ENCODE measurements at places on chromosomes 4 and X. TPM values are rescaled to one million over a fixed set of nuclear protein-coding genes. Genes with fewer than 3 reads are reported as not detected.
A peak's percentile ranks its signal among the peaks of the same experiment; 100 is the strongest.

- H3K4me1 ChIP-seq: peaks cover 82% of the 10 kb centered on the region
- no peaks in the 10 kb centered on the region for H3K27me3 ChIP-seq
- peak overlapping the region; percentile 95 for H3K27ac ChIP-seq
Measured at GRCh38 chrX:13094828-13095341, 50.5 kb upstream of the FAM9C start.

GRCh38 chr4:163591614-163592020 is 97.1 kb downstream of the TMA16 start:
- H3K27me3 ChIP-seq: no peaks in the 10 kb centered on the region
- DNase-seq: no peak
- no peak overlapping the region for H3K4me3 ChIP-seq
- no peak overlapping the region for H3K27ac ChIP-seq
- H3K4me1 ChIP-seq: no peaks in the 10 kb centered on the region

DNA sequence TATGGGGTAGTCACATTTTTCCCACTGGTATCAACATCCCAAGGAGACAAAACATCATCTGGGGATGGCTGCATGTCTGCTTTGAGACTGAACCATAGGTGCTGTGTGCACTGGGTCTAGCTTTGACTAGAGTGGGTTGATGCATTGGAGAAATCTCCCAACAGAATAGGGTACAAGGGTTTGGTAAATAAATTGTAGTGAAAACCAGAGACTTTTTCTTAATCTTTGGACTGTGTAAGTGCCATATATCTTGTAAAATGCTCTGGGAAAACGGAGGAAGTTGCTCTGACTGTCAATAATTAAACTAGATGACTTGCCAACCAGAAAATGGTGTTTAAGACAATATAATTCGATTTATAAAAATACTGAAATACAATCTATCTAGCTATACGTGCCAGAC is 1064.0 kb upstream of the SLIT2 start:
- DNase-seq: no peak
- H3K4me3 ChIP-seq: no peak overlapping the region
- H3K4me1 ChIP-seq: no peaks in the 10 kb centered on the region
- H3K27me3 ChIP-seq: no peaks in the 10 kb centered on the region
- H3K27ac ChIP-seq: no peak overlapping the region

DNA sequence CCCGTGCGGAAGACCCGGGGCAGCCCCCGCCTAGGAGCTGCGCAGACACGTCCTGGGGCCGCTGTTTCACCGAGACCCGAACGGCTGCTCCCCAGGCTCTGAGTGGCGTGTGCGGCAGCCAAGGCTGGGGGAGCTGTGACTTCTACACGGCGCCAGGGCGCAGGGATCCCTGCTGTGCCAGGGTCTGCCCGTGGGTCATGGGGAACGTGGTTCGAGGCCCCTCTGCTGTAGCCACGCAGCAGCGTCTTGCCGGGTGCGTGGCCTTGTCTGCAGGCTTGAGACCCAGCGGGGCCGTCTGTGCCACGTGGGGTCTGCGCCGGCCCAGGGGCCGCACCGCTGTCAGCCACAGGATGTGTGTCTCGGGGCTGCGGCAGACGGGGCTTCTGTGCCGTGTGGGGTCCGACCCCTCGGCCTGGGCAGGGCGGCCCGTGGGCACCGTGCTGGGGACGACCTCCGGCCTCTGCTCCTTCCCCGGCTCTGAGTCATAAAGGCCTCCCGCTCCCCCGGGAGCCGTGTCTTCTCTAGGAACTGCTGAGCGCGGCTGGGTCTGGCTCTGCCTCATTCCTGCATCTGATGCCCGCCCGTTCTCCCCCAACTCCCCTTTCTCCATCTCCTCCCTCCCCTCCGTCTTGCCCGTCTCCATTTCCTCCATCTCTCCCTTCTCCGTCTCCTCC is 12.7 kb upstream of the GTPBP6 start:
- H3K4me3 ChIP-seq: no peak overlapping the region
- H3K4me1 ChIP-seq: peaks cover 1% of the 10 kb centered on the region

GRCh38 chr4:81165861-81166430 is 49.1 kb downstream of the PRKG2 start:
- no peak overlapping the region for H3K4me3 ChIP-seq
- no peaks in the 10 kb centered on the region for H3K27me3 ChIP-seq
- no peak for DNase-seq
- no peak overlapping the region for H3K27ac ChIP-seq
- no peaks in the 10 kb centered on the region for H3K4me1 ChIP-seq

DNA sequence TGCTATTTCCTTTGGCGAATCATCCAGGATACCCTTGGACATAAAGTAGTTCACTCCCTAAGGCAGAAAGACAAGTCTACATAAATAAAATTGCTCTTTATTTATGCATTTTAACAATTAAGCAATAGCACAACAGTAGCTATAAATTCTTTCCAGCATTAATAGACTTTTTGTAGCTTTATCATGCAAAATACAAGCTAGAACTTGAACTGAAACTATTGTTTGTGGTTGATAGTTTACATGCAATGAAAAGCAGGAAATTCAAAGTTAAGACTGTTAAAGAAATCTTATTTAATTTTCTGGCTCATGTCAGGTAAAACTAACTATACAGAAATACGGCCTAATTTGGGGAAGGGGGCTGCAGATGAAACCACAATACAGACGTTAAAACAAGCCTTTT is 42.3 kb downstream of the FBXO8 start:
- no peak for DNase-seq
- H3K36me3 ChIP-seq: peaks cover 4% of the 10 kb centered on the region
- peaks cover 3% of the 10 kb centered on the region for H3K4me1 ChIP-seq
- H3K4me3 ChIP-seq: no peak overlapping the region

- no peak overlapping the region for H3K27ac ChIP-seq
- H3K4me3 ChIP-seq: no peak overlapping the region
- peaks cover 12% of the 10 kb centered on the region for H3K4me1 ChIP-seq
- no peaks in the 10 kb centered on the region for H3K36me3 ChIP-seq
- H3K27me3 ChIP-seq: peaks cover 9% of the 10 kb centered on the region
Measured at GRCh38 chr4:112813790-112814189, 176.8 kb downstream of the LARP7 start.

GRCh38 chrX:31021537-31021936 is 50.3 kb downstream of the FTHL17 start:
- no peaks in the 10 kb centered on the region for H3K27me3 ChIP-seq
- H3K4me1 ChIP-seq: no peaks in the 10 kb centered on the region
- no peaks in the 10 kb centered on the region for H3K36me3 ChIP-seq
- H3K4me3 ChIP-seq: no peak overlapping the region

GRCh38 chrX:18643243-18643642 is 28.7 kb downstream of the RS1 start:
- H3K4me3 ChIP-seq: no peak overlapping the region
- no peaks in the 10 kb centered on the region for H3K4me1 ChIP-seq
- no peaks in the 10 kb centered on the region for H3K27me3 ChIP-seq
- no peak overlapping the region for H3K27ac ChIP-seq

DNA sequence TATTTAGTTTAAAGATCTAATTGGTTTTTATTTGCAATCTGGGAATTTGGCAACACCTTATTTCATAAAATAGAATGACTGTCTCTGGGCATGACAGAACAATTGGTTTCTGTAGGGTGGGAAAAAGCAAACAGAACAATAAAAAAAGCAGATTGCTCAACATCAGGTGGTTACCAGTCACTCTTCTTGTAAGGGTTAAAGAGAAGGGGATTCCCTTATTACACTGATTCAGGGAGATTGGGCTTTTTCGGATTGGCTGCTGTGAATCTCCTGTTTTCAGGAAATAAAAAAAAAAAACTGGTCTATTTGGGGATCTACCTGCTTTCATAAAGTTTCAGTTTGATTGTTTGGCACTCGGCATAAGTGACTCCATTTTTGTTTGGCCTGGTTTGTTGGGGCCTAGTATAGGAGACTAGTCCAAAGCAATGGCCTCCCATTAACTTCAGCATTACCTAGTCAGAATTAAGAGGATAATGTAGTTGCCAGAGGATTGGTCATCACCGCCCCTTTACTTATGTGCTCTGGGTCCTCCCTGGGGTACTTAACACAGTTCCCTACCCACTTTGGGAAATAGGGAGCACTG is 380.5 kb downstream of the IDS start:
- H3K27me3 ChIP-seq: no peaks in the 10 kb centered on the region
- no peak overlapping the region for H3K4me3 ChIP-seq
- no peaks in the 10 kb centered on the region for H3K36me3 ChIP-seq
- no peak overlapping the region for H3K27ac ChIP-seq
- DNase-seq: no peak
- no peaks in the 10 kb centered on the region for H3K4me1 ChIP-seq

DNA sequence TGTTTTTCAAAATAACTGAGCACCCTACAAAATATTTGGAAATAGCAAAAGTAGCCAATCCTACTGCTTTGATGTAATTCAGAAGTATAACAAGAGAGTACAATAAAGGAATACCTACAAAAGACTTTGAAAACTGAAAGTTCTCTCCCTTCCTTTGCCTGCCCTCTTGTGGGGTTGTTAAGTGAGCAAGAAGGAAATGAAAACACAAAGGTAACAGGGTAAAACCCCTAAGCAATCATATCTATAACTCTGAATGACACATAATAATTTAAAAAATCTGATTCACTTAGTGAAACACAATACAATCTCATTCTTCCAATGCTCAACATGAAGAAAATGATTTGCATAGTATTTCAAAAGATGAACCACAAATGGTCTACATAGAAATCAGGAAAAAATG is 98.2 kb downstream of the FRYL start:
- peaks cover 17% of the 10 kb centered on the region for H3K4me1 ChIP-seq
- H3K27me3 ChIP-seq: no peaks in the 10 kb centered on the region
- peaks cover 10% of the 10 kb centered on the region for H3K36me3 ChIP-seq
- DNase-seq: no peak

GRCh38 chrX:119118780-119119395 is 8.7 kb downstream of the KIAA1210 start:
- H3K36me3 ChIP-seq: no peaks in the 10 kb centered on the region
- H3K27me3 ChIP-seq: peaks cover 5% of the 10 kb centered on the region
- no peak overlapping the region for H3K4me3 ChIP-seq
- peak; percentile 66 for DNase-seq
- H3K27ac ChIP-seq: no peak overlapping the region

- H3K36me3 ChIP-seq: peaks cover 54% of the 10 kb centered on the region
- H3K4me3 ChIP-seq: no peak overlapping the region
- H3K27ac ChIP-seq: no peak overlapping the region
- H3K4me1 ChIP-seq: no peaks in the 10 kb centered on the region
- DNase-seq: no peak
Measured at GRCh38 chr4:73161527-73162185, 92.1 kb upstream of the COX18 start.

GRCh38 chr4:145213245-145213644 is 32.9 kb upstream of the OTUD4 start:
- DNase-seq: no peak
- H3K4me3 ChIP-seq: no peak overlapping the region
- no peak overlapping the region for H3K27ac ChIP-seq

DNA sequence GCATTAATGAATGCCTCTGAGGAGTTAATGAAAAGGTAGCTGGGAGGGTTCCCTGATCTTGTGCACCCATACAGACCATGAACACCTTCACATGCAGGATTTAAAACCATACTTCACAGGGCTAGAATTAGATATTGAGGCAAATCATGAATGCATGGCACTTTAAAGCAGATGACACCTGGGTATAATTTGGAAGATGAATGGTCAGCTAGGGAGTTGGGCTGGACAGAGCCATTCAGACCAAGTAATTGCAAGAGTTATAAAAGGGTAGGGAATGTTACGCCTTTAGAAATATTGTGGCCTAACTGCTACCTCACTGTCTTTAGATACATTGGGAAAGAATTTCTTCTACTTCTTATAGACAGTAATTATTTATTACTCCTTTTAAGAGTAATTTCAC is 89.1 kb upstream of the ZNF827 start:
- H3K36me3 ChIP-seq: peaks cover 1% of the 10 kb centered on the region
- H3K27ac ChIP-seq: no peak overlapping the region

DNA sequence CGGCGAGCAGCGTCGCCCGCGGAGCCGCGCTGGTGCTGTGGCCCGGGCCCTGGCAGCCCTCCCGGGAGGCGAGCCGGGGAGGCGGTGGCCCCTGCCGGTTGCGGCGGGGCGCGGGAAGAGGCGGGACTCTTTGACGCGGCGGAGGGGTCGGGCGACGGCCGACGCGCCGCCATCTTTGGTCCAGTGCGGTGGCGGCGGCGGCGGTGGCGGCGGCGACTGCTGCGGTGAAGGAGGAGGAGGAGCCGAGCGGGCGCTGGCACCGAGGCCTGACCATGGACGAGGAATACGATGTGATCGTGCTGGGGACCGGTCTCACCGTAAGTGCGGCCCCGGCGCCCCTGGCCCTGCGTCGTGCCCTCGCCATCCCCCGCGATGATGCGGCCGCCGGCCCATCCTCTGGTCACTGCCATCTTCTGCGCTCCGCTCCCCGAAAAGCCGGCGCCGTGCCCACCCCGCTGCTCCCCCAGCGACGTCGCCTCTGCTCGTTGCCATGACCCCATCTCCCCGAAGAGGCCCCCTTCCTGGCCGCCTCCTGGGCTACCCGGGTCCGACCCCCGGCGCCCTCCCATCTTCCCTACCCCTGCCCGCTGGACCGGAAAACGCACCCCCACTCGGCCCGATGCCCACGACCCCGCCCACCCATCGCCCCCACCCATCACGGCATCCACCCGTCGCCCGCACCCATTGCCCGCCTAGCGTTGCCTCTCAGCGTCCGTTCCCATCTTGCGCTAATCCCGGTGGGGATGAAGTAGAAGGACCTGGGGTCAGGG is at the start of gene GDI1:
Gene GDI1 (plus strand): TSS at position 172 of the 770 bp plus-strand sequence. CDS start 101 bp downstream, at position 273.
- H3K27ac ChIP-seq: peak within 1 kb of the TSS; percentile 82
- peak; percentile 61 for DNase-seq
- peaks cover 26% of the 10 kb centered on the region for H3K4me1 ChIP-seq
- H3K4me3 ChIP-seq: peak within 1 kb of the TSS; percentile 80

DNA sequence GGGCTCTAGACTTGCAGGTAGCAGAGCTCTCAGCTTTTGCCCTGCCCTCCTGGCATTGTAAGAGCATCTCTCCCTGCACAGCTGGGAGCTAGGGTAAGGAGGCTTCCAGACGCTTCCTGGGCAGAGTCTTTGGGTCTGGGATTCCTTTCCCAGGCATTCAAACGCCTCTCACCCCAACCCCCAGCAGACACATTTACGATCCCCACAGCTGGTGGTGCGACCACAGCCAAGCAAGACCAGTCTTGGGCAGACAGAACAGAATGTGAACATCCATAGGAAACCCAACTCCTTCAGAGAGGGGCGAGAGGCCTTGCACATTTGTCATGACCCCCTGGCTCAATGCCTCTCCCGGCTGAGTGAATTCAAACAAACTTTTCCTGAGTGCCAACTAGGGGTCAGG is 38.1 kb upstream of the CD99L2 start:
- H3K27me3 ChIP-seq: peaks cover 5% of the 10 kb centered on the region
- H3K4me3 ChIP-seq: no peak overlapping the region
- no peak for DNase-seq
- H3K4me1 ChIP-seq: no peaks in the 10 kb centered on the region
- H3K27ac ChIP-seq: no peak overlapping the region

The BMPR1B gene
- not detected for total RNA-seq

The PABPC1L2B gene
- total RNA-seq: not detected

The MAGEA8 gene
- not detected for total RNA-seq

The USP17L26 gene
- total RNA-seq: not detected

The SPATA4 gene
- not detected for total RNA-seq

The DRP2 gene
- 1.6 TPM for total RNA-seq

The FAM156B gene
- 20.2 TPM for total RNA-seq

The FAT1 gene
- total RNA-seq: not detected

The HAUS7 gene
- total RNA-seq: 56.3 TPM

The CLCN3 gene
- total RNA-seq: 21.5 TPM
